ENCODE measurements at places on chromosomes 5 and 9.

DNA sequence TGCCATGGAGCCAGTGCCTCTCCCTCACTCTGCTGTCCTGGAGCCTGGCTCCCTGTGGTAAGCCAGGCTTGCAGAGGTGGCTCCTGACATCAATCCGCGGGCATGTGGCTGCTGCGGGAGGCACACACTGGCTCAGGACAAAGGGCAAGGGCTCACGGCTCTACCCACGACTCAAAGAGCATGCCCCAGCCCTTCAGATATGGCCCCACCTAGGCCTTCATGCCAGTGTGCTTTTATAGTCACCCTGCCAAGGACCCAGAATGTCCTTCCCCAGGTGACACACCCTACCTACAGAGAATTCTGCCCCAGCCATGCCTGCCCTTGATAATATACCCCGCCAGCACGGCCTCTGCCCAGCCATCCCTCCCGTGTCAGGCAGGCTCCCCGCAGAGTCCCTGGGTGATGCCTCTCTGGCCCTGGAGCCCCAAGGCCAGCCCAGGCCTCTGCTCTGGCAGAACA is 1.6 kb downstream of the MGAT4B start:
- no peak for DNase-seq

GRCh38 chr9:109972026-109972882 is 192.3 kb downstream of the PALM2AKAP2 start:
- no peak for DNase-seq

DNA sequence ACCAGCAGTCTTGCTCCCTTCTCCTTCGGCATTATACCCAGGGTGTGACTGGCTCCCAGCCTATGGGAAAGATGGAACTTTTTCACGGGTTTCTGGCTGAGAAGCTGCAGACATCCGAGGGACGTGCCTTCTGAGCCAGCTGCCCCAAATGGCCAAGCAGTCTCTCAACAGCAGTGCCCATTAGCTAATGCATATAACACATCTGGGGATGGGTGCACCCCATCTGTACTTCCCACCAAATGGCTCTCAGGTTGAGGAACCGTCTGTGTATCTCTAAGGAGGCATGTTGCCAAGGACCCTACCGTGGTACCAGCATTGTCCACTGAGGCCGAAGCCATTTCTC is 25.0 kb downstream of the C5orf15 start:
- no peak for DNase-seq

GRCh38 chr5:143019614-143020515 is 249.7 kb downstream of the ARHGAP26 start:
- no peak for DNase-seq

DNA sequence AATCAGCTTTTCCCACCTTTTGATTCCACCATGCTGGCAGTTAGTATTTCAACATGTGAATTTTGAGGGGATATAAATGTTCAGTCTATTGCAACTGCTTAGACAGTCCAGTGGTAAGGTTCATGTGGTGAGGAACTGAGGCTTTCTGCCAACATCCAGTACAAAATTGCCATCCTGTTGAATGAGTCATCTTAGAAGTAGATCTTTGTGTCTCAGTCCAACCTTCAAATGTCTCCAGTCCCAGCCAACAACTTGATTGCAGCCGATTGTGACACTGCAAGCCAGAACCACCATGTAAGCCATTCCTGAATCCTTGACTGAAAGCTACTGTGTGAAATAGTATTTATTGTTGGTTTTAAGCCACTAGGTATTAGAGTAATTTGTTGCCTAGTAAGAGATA is 331.5 kb upstream of the GRIN3A start:
- no peak for DNase-seq

GRCh38 chr5:66413931-66414330 is 182.3 kb upstream of the MAST4 start:
- no peak for DNase-seq

DNA sequence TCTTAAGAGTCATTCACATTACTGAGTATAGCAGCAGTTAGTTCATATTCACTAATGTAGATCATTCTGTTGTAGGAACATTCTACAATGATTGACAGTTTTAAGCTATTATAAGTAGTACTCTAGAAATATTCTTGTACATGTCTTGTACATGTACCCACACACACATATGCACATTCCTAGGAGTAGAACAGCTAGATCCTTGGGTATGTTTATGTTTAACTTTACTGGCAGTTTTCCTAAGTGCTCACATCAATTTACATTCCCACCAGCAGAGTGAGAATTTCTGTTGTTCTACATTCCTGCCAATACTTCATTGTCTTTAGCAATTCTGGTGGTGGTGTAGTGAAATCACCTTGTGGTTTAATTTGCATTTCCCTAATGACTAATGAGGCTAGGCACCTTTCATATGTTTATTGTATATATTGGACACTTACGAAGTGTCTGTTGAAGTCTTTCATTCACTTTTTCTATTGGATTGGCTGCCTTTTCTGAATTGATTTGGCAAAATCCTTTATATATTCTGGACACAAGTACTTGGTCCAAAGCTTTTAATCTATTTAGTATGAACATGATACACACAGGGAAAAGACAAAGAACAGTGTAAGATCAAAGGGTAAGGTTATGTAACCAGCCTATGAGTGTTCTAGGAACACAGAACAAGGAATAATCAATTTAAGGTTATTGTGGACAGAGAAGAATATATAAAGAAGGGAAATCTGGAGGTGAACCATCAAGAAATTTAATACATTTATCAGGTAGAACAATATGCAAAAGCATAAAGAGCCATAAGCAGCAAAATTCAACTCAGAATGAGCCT is 95.6 kb downstream of the MLLT3 start:
- DNase-seq, result no peak

DNA sequence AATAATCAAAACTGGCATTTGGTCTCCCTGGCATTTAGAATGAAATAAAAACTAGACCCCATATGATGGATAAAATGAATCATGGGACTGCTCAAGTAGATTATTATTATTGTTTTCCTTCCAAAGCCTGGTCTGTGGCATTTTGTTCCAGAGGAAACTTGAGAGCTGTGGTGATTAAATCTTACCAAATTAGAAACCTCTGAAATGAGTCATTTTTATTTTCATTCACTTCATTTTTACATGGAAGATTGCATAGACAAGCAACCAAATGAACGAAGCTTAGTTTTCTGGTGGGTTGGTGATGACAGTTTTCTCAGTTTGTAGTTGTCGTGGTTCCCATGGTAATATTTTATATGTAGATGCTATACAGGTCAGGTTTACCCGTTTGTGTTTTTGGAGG is 23.4 kb downstream of the PAM start:
- DNase-seq, result no peak

DNA sequence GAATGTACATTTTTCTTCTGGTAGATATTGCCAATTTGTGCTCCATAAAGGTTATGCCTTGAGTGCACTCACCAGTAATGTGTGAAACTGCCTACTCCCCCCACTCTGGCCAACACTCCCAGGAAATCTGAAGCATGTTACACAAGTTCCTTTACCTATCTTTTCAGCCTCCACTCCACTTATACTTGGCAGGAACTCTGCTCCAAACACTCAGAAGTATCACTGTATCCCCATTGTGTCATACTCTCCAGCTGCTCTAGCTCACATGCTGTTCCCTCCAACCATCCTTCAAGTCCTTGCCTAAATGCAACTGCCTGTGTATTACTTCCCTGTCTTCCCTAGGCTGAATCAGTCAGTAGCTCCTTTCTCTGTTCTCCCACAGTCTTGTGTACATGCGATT is 28.3 kb downstream of the POU4F3 start:
- no peak for DNase-seq

GRCh38 chr9:120698766-120699165 is 15.5 kb downstream of the MEGF9 start:
- no peak for DNase-seq

DNA sequence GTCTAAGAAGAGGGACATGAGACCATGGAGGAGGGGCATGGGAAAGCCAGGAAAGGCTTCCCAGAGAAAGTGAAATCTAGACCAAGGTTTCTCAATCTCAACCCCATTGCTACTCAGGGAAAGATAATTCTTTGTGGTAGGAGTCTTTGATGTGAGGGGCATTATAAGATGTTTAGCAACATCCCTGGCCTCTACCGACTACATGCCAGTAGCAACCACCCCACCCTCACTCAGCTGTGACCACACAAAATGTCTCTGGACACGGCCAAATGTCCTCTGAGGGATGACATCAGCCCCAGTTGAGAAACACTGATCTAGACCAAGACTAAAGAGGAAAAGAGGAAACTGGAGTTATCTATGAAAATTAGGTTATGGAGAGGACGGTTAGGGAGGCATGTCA is 298.5 kb upstream of the KIF2A start:
- no peak for DNase-seq

DNA sequence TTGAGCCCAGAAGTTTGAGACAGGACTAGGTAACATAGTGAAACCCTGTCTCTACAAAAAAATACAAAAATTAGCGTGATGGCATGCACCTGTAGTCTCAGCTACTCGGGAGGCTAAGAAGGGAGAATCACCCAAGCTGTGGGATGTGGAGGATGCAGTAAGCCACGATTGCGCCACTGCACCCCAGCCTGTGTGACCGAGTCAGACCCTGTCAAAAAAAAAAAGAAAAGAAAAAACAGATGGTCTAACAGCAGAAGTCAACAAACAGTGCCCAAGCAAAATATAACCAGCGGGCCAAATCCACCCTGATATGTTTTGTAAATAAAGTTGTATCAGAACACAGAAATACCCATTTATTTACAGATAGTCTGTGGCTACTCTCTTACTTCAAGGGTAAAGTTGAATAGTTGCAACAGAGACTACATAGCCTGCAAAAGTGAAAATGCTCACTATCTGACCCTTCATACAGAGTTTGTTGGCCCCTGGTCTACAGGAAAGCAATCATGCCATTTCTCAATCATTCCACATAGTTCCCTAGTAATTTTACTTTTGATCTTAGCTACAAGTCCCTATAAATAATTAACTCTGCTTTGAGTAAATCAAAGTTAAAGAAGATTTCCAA is 383.7 kb downstream of the TLE1 start:
- no peak for DNase-seq

GRCh38 chr5:82287625-82288024 is 9.5 kb upstream of the RPS23 start:
- DNase-seq, result no peak

GRCh38 chr5:39190311-39191102 is 28.9 kb downstream of the FYB1 start:
- no peak for DNase-seq

- DNase-seq, result no peak
These were observed 285.1 kb upstream of the DAP start for GRCh38 chr5:11046160-11046559.

All from CD4-positive, alpha-beta T cell treated with Interleukin-6 at 100 ng/mL for 8 hours (primary cell).